NCI-H2029 treated with DMSO at 0.1 percent for 48 hours (cell line): ENCODE measurements at places on chromosomes 3 and 15.

GRCh38 chr3:120555657-120556509 is 40.3 kb upstream of the NDUFB4 start:
- DNase-seq: no peak

DNA sequence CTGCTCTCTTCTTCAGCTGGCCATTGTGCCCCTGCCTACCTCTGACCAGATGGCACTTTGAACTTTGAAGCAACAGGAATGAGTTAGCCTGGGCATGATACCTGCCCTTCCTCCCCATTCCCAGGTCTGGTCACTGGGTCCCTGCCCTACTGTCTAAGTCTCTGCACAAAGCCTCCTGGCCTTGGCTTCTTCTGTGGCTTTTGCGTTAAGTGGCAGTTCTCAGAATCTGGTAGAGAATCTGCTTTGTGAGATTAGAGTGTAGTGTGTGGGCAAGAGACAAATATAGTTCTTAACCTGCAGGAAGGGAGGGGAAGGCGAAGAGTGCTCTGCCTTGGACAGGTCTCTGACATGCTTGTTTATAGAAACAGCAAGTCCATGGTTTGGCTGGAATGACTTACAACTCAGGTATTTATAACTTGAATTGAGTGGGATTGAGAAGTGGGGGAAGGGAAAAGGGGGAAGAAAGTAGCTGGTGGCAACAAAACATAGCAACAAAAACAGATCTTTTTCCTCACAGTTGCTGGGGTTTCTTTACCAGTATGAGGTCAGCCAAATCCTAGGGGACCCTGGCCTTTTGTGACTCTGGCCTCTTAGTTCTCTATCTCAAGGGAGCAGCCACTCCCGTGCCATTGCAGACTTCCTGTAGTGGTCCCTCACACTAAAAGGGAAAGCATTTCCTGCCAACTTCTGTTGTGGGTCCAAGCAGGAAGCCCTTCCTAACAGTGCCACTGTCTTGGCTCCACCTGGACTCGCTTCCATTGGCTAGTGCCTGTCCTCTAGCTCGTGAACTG is 16.7 kb downstream of the MAPKBP1 start:
- DNase-seq: no peak

- DNase-seq: no peak
These were observed 168.6 kb downstream of the LSAMP start for GRCh38 chr3:116276675-116277074.

DNA sequence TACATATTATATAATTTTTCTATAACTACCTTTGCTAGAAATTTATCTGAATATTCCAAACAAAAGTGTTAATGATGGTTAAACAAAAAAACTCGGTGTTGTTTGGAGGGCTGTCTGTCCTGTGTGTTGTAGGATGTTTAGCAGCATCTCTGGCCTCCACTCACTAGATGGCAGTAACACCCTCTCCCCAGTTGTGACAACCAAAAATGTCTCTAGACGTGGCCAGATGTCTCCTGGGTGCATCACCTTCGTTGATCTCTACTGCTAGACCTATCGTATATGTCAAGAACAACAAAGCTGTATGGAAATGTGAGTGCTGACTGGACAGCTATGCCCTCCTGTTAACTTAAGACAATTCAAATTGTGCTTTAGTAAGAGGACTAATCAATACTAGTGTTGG is 14.1 kb downstream of the ANKRD34C start:
- DNase-seq: no peak

GRCh38 chr3:99269606-99270351 is 368.3 kb upstream of the DCBLD2 start:
- no peak for DNase-seq

GRCh38 chr3:46358466-46358865 is 4.6 kb downstream of the CCR2 start:
- DNase-seq: no peak

DNA sequence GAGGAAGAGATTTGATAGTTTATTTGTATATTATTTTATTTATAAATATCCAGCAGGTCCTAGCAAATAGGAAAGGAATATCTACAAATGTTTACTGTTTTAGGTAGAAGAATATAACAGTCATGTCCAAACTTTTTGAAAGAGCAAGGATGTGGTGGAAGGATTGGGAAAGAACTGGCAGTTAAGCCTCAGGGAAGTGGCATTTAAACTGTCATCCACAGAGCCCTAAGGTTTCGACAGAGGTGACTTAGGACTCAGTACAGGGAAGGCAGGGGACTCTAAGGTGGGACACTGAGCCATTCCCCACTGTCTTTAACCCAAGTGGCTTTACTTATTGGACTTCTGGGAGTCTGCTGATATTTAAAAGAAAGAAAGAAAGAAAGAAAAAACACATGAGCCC is 11.8 kb upstream of the TMEM87A start:
- no peak for DNase-seq

GRCh38 chr3:15347737-15348110 is 15.3 kb upstream of the SH3BP5 start:
- DNase-seq: no peak

GRCh38 chr3:126356373-126357264 is 589 bp downstream of the KLF15 start:
- DNase-seq: no peak

- peak; percentile 78 for DNase-seq
These were observed 399.6 kb upstream of the TBL1XR1 start for GRCh38 chr3:177596816-177597271.

GRCh38 chr3:157226173-157226847 is 66.4 kb upstream of the CCNL1 start:
- DNase-seq: no peak

DNA sequence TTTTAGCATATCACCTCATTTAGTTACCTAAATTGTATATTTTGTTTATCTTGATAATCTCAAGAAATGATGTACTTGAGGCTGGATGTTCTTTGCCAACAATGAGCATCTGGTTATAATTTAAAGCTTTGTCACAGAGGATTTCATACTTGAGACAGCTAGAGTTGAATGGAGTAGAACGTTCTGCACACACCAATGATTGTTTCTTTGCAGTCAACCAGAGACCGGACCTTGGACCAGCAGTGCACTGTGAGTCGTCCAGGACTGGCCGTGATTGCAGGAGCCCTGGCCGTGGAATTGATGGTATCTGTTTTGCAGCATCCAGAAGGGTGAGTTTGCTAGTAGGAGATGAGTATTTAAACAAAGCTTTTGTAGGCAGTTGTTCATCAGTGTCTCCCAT is 90.4 kb downstream of the ATG7 start:
- no peak for DNase-seq

- no peak for DNase-seq
These were observed 47.8 kb downstream of the DHX30 start for GRCh38 chr3:47850564-47851410.

- DNase-seq: no peak
These were observed 29.4 kb downstream of the STARD5 start for GRCh38 chr15:81294516-81294880.

- no peak for DNase-seq
These were observed 27.9 kb downstream of the PLCL2 start for GRCh38 chr3:16912400-16913263.

GRCh38 chr3:106018929-106019550 is 150.2 kb upstream of the CBLB start:
- DNase-seq: no peak

- no peak for DNase-seq
These were observed 117.2 kb downstream of the TLE3 start for GRCh38 chr15:69980341-69981059.

DNA sequence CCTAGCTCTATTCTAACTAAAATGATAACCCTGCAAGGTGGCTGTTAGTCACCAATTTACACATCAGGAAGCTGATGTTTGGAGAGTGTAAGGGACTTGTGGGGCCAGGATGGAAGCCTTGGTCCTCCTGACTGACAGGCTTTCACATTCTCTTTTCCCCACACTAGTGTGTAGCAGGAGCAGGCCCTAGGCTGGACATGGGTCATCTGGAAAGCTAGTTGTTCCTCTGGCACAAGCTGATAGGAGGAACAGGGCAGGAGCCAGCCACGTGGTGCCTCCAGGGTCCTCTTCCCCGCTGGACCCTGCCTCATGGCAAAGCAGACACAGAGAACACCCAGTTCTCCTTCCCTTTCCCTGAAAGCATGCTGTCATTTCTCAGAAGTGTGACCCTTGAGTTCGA is 18.1 kb upstream of the RBSN start:
- DNase-seq: no peak

DNA sequence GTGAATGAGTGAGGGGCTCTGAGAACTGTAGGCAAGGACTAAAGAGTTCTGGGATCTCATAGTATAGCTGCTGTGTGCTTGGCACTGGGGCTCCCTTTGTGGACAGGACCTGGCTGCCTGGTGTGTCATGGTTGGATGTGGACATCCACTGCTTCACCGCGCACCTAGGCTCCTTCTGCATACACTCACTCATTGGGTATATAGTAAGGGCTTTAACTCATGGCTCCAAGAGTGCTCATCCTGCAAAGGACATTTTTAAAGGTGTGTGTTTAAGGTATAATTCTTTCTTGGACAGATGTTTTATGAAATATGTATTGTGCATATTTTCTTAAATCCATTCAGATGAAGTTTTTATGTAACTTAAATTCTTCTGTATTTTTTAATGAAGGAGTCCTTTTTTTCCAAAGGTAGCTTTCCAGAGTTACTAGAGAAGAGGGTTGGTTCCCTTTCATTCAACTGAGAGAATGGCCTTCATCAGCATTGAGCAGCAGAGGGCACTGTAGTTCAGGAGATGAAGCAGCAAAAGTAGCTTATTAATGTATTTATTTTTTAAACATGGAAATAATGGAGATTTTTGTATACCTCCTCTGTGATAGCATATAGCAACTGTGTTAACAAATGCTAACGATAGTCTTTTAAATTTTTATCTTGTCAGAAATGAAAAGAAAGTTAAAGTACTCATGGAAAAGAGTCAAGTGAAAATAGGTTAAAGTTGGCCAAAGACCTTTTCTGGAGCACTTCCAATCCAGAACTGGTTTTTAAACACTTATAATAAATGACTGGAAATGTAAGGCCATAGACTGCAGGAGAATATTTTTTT is 25.2 kb downstream of the OXNAD1 start:
- DNase-seq: peak; percentile 84

GRCh38 chr3:52017586-52017985 is 21.9 kb upstream of the RPL29 start:
- DNase-seq: no peak

DNA sequence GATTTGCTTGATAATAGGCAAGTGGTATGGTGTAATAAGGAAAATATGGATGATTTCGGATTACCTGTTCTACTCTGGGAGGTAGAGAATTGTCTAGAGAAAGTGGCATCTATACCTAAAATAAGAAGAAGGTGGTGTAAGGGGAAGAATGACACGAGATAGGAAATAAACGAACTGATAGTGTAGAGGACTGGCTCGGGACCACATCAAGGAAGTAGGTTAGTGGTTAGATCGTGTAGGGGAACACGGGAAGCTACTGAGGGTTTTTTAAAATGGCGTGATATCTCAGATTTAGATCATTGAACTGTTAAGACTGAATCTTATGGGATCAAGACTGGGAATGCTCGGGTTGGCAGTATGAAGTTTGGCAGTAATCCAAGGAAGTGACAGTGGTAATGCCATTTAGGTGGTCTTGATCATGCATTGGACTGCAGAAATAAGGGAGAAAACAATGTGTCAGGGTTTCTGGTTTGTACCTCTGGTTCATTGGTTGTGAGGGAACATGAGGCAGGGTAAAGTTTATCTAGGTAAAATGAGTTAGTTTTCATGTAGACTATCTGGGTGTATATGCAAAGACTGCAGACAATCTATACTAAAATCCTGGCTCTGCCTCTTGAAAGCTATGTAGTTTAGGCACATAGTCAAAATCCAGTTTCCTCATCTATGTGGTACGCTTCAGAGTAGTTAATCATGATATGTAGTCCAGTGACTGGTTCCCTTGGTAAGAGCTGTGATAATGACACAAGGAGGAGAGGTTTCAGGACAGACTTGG is 7.4 kb downstream of the RPL14 start:
- no peak for DNase-seq

- no peak for DNase-seq
These were observed 4.3 kb downstream of the ZNF592 start for GRCh38 chr15:84752700-84753099.

DNA sequence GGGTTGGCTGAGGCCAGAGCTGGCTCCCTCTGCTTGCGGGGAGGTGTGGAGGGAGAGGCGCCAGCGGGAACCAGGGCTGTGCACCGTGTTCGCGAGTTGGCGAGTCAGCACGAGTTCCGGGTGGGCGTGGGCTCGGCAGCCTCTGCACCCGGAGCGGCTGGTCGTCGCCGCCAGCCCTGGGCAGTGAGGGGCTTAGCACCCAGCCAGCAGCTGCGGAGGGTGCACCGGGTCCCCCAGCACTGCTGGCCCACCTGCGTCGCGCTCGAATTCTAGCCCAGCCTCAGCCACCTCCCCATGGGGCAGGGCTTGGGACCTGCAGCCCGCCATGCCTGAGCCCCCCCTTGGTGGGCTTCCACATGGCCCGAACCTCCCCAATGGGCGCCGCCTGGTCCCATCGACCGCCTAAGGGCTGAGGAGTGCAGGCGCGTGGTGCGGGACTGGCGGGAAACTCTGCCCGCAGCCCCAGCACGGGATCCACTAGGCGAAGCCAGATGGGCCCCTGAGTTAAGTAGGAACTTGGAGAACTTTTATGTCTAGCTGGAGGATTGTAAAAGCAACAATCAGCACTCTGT is 125.6 kb downstream of the FRMD4B start:
- DNase-seq: no peak
